GOT3 (cell line): ENCODE measurements at places on chromosomes 3 and 15.
A peak's percentile ranks its signal among the peaks of the same experiment; 100 is the strongest.

GRCh38 chr3:127544192-127544802, 46.2 kb downstream of the TPRA1 start:
- DNase-seq = no peak

DNA sequence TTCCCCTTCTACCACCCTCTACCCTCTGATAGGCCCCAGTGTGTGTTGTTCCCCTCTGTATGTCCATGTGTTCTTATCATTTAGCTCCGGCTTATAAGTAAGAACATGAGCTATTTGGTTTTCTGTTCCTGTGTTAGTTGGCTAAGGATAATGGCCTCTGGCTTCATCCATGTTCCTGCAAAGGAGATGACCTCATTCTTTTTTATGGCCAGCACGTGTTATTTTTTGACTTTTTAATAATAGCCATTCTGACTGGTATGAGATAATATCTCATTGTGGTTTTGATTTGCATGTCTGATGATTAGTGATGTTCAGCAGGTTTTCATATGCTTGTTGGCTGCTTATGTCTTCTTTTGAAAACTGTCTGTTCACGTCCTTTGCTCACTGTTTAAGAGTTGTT, 63.1 kb upstream of the NPHP3 start:
- DNase-seq = no peak

GRCh38 chr15:43911235-43911781, 84.5 kb downstream of the WDR76 start:
- DNase-seq = peak; percentile 89

DNA sequence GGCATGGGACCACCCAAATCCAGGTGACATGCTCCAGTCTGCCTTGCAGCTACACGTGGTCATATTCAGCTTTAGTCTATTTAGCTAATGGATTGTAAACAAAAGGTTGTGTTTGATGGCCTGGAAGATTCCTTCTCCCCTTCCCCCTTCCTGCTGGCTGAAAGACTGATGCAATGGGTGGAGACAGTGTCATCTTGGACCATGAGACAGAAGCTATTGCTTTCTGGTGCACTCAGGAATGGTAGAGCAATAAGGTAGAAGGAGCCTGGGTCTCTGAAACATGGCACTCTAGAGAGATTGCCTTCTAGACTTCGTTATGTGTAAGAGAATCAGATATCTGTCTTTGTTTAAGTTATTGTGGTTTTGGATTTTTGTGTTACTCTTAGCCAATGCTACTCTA, 25.7 kb upstream of the PTX3 start:
- DNase-seq = no peak

GRCh38 chr3:40864146-40864782, 335.0 kb upstream of the CTNNB1 start:
- DNase-seq = no peak

GRCh38 chr3:163914567-163914966, 1163.7 kb downstream of the SI start:
- no peak for DNase-seq

GRCh38 chr3:87233805-87234204, 6.7 kb downstream of the CHMP2B start:
- no peak for DNase-seq

DNA sequence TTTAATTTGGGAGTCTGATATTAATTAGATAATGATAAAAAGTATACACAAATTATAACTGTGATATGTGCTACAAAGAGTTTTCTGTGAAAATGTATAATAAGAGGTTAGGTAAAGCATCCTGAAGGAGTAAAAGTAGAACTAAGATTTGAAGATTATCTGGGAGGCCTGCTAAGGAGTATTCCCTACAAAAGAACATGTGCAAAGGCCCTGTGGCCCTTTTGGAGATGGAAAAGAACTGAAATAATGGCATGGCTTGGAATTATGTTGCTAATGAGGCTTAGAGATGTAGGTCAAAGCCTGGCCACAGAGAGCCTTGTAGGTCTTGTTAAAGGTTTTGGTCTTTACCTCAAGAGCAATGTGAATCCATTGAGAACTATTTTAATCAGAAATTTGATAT, 82.0 kb downstream of the ZIC4 start:
- no peak for DNase-seq

DNA sequence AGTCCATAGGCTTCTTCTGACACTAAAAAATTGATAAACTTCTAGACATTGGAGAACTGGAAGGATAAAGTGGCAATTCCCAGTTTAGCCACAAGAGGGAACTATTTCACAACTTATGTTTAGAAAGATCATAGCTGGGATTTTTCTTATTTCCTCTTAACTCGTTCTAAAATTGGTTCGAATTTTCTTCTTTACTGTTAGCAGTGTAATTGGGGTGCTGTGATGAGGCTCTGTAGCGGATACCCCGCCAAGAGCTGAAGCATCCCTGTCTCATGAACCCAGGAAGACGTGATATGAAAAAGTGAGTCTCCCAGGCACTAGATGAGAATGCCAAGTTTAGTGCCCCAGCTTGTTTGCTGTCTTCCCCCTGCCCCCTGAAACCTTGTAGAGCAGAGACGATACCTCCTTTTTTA, 85.1 kb downstream of the PDCD6IP start:
- DNase-seq = no peak

- DNase-seq = no peak
These were observed 35.2 kb downstream of the PYGO1 start for GRCh38 chr15:55552926-55553325.

DNA sequence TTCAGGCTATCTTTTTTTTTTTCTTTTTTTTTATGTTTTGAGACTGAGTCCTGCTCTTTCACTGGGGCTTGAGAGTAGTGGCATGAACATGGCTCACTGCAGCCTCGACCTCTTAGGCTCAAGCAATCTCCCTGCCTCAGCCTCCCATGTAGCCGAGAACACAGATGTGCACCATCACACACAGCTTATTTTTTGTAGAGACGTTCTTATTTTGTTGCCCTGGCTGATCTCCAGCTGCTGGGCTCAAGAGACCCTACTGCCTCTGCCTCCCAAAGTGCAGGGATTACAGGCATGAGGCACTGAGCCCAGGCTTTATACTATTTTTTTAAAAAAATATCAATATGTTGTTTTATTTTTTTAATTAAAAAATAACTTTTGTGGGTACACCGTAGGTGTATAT, 467.3 kb downstream of the CADM2 start:
- no peak for DNase-seq

DNA sequence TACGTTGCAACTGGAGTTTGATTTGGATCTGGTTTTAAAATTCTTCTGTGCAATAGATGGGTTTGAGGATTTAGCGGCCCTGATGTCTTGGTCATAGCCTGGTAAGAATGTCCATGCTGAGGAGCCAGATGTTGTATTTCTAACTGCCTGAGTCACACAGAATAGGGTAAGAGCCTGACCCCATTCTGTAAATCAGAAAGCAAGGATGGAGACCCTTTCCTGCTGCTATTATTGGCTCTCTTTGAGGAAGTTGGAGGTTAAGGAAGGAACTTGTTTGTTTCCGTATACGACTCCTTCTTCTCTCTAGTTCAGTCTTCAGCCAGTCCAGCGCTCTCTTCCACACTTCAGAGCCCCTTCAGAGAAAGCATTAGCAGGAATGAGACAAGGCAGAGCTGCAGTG, 65.1 kb downstream of the HCN4 start:
- no peak for DNase-seq

GRCh38 chr3:67648701-67649100, 5.7 kb downstream of the SUCLG2 start:
- DNase-seq = no peak

DNA sequence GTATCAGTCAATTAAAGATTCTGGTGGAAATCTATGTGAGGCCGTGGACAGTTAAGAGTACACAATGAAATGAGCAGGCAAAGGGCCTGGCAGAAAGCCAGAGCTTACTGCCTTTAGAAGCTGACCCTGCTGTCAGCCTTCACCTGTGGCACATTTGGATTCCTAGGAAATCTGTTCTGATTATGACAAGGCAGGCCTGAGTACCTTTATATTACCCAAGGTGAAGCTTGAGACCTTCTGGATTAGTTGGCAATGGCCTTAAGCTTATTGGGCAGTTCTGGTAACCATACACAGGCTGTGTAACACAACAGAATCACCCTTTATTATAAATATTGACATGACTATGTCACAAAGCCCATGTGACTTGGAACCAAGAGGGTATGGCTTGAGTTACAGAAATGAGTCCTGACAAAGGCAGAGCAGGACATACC, 43.2 kb downstream of the NBEAL2 start:
- DNase-seq = no peak

DNA sequence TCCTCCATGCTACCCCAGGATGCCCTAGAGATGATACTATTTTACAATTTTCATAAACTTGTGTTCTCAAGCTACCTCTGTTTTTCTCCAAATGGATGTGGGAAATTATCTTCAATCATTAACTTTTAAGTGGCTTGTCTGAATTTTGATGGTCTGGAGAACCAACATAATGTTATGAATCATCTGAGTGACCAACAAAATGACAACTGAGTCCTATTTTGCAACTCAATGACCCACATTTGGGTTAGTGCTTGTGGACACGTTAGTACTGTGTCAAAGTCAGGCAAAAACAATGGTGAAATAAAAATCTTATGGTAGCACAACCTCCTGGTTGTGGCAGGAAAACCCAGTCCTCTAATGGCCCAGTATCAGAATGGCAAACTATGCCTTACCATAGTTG, 352.4 kb upstream of the ZNF385D start:
- no peak for DNase-seq

- no peak for DNase-seq
These were observed 473.3 kb downstream of the CADM2 start for GRCh38 chr3:85432081-85432480.

- DNase-seq = no peak
These were observed 312.7 kb downstream of the ZBTB20 start for GRCh38 chr3:114834175-114834940.

GRCh38 chr3:140427786-140428185, 250.1 kb upstream of the TRIM42 start:
- no peak for DNase-seq

DNA sequence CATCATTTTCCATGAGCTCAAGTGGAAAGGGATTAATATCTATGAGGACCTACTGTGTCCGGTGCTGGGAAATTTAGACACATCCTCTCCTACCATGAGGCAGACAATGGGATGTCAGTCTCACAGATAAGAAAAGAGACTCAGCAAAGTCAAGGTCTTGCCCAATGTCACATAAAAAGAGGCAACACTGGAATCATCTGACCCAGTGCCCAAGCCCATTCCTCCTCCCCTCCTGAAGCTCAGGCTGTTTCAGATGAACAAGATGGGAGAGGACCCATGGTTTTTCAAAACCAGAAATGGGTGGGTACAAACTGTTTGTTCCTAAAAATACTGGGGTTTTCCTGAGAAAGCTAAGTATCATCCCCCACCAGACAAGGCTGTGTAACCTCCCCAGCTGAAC, 22.2 kb downstream of the POC1A start:
- no peak for DNase-seq

DNA sequence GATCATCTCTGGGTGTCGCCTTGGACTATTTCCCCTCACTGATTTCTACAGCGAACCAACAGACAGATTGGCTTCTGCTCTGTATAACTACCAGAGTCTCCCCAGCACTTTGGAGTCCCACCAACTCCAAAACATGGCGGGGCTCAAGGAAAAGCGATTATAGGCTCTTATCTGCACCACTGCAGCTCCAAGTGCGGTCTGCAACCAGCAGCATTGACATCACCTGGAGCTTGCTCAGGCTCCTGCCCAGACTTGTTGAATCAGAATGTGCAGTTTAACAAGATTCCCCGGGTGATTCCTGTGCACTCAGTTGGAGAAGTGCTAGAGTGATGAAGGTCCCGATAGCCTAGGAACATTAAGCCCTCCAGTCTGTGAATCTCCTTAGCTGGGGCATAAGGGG, 9.0 kb downstream of the CCK start:
- no peak for DNase-seq

DNA sequence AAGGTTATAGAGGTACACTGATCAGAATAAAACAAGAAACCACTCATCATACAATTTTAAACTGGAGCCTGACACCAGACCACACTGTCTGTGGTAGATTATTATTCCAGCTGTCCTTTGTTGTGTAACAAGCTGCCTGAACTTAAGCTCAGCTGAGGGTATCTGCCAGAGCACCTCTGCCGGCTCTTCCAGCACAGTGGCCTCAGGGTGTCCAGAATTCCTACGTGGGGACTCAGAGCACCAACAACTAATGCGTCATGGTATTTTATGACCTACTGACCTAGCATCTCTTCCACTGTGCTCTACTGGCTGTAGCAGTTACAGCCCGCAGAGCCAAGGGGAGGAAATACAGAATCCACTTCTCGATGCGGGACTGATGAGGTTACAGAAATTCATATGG, 15.6 kb upstream of the RAF1 start:
- DNase-seq = no peak

GRCh38 chr15:70272565-70273355, 175.0 kb upstream of the TLE3 start:
- no peak for DNase-seq

- no peak for DNase-seq
These were observed 6.6 kb downstream of the ACOX2 start for GRCh38 chr3:58530354-58530865.

DNA sequence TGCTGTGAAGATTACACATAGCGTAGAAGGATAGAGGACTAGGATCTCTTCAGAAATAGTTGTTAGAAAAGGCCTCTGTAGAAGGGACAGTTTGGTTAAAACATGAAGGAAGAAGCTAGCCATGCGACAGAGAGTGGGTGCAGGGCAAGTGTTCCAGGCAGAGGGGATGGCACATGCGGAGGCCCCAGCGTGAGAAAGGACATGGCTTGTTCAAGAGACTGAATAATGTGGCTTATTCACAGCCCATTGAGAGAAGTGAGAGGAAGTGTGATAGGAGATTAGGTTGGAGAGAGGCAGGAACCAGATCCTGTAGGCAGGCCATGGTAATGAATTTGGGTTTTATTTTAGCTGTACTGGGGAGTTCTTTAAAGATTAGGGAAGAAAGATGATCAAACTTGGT, 56.4 kb downstream of the NEO1 start:
- DNase-seq = no peak

GRCh38 chr3:173630849-173631248, 233.3 kb downstream of the NLGN1 start:
- DNase-seq = no peak

DNA sequence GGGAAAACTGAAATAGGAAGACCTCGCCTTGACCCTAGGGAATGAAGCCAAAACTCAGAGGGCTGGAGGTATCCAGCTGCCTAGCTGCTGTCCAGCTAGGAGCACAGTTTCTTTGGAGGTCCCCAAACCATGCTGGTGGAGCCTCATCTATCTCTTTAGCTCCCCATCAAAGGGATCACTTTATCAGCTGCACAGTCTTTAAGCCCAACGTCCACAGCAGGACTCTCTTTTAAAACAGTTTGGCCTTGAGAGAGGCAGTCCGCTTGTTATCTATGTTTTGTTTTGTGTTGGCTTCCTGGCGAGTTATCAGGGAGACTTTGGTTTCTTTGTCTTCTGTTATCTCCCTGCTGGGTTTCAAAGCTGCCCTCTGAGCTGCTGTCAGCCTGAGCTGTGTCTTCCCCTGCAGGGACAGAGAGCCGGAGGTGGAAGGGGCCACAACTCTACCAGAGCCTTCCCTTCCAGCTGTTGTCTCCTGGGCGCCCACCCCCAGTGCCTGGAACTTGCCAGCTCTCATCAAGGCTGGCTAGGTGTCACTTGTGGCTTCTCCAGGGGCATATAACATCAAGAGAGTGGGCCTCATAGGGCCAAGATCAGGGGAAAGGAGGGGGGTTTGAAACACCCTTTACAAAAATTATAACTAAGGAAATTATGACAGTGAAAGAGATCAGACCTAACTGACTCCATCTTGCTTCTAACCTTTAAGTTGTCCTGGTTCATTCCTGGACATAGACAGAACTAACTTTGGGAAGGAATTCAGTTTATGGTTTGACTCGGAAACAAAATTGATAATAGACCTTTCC, 61.4 kb upstream of the C15orf39 start:
- no peak for DNase-seq
